Spinal cord (tissue), 10 donors: ENCODE measurements at places on chromosomes 3 and 15. TPM values are rescaled to one million over a fixed set of nuclear protein-coding genes. Genes with fewer than 3 reads are reported as not detected.

The FGD5 gene
- total RNA-seq, result 21.9 TPM

The OSBPL10 gene
- total RNA-seq, result 6.2 TPM

The NANOGP8 gene
- total RNA-seq, result not detected

The DGKG gene
- 5.6 TPM for total RNA-seq

The IL5RA gene
- total RNA-seq, result 5.7 TPM

The NEIL1 gene
- 41.3 TPM for total RNA-seq

The SGO1 gene
- 4.6 TPM for total RNA-seq

The PLSCR5 gene
- 2.9 TPM for total RNA-seq

The DUOXA2 gene
- not detected for total RNA-seq

The CP gene
- total RNA-seq, result 1.7 TPM

- DNase-seq, result no peak
These were observed 33.5 kb upstream of the MFSD1 start for GRCh38 chr3:158768361-158768787.

GRCh38 chr15:38564557-38565286 is at the start of gene RASGRP1:
RASGRP1 (minus strand) TSS chr15:38564814; CDS start chr15:38564628, 186 bp downstream.
- DNase-seq, result no peak

DNA sequence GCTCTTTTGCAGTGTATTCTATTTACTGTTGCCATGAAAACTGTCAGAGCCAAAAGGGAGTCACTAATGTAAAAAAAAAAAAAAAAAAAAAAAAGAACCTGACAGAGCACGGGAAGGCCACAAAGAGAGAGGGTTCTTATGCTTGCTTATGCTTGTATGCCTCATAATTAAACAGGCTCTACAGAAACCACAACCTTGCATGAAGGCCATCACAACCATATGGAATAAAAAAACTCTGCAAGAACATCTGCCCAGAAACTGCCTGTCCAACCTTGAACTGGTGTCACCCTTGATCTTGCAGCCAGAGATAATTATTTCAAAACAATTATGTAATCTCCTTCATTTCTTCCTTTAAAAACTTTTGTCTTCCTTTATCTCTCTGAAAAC is 50.1 kb downstream of the CFAP20DC start:
- no peak for DNase-seq

- DNase-seq, result no peak
These were observed 69.5 kb upstream of the NEO1 start for GRCh38 chr15:72982714-72983113.

DNA sequence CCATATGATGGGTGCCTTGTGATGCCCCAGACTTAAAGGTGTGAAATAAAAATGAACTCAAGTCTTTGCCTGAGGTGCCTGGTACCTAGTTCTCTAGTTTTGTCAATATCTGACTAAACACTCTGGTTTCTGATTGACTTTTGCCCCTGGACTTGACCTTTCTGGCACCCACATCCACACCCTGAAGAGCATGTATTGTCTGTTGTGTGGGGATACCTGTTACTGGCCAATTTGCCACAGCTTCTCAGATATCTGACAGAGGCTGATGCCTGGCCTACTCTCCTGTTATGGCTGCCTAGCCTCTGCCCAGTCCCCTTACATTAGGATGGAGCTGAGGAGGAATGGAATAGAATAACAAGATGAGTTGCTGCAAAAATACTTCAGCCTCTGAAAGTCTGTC is 3.6 kb downstream of the ZBTB38 start:
- DNase-seq, result no peak

DNA sequence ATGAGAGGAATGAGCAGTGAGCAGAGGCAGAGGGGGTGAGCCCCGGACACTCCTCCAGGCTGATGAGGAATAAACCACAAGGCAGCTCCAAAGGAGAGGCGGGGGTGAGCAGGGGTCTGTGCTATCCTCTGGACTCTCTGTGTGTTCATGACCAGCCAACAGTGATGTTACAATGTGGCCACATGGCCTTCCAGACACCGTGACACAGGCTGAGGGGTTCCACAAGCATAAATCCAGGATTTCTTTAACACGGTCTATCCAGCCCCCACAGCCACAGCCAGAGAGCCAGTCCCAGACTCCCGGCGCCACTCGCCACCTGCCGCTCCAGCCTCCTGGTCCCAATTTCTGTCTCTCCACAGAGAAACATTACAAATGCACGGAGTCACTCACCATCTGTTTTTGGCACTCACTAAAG is 24.4 kb downstream of the XXYLT1 start:
- DNase-seq, result no peak

- peak; percentile 19 for DNase-seq
These were observed 68.5 kb downstream of the TMCC1 start for GRCh38 chr3:129824926-129825541.

- no peak for DNase-seq
These were observed 27.3 kb upstream of the GPR160 start for GRCh38 chr3:170010498-170010897.

- DNase-seq, result peak; percentile 40
These were observed 47.1 kb downstream of the HRH1 start for GRCh38 chr3:11201251-11202019.

- no peak for DNase-seq
These were observed 5.9 kb upstream of the FMN1 start for GRCh38 chr15:33200444-33200843.

DNA sequence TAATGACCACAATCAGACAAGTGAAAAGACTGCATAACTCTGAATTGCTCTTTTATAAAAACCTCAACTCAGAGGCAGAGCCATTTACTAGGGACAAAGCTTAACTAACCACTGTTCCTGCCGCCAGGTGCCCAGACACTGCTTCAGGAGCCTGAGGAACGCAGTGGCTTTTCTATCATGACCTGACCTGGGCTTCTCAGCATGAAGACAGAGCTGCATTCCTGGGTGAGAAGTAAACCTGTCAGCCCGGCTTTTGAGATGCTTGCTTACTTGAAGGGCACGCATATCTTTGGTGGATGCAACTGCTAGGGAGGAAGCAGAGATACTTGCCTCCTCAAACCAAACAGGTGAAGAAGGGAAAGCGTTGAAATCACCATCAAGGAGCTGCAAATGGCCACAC is 7.9 kb downstream of the LRRC31 start:
- no peak for DNase-seq

- DNase-seq, result no peak
These were observed 115.3 kb downstream of the PLCH1 start for GRCh38 chr3:155629556-155629955.

DNA sequence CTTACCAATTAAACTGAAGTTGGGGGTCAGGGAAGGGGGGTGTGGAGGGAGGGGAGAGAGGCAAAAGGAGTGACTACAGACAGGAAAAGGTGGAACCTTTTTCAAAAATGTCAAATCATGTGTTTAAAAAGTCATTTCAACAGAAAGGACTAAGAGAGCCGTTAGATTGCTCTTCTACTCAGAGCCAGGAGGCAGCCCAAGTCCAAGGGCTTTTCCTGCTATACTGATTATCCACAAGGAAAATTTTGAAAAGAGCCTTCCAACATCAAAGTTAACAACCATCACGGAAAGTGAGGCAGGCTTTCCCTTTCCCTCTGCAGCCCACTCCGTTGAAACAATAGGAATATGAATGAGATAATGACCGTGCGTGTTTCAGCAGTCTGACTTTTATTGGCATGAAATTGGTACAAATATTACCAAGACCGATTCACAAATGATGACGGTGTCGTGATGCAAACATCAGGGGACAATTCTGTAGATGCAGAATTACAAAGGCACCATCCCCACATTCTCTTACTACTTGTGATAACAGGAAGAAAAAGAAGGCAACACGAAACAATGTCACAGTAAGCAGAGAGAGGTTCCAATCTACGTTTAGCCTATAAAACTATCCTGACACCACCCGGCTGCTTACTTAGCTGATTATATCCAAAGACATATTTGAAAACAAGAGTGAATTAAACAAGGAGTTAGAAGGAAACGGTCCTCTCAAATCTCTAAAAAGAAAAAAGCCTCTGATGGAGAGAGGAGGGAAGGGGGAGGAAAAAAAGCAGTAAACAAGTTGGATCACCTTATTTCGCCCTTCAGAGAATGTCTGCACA is 453.7 kb downstream of the FOXP1 start:
- DNase-seq, result peak; percentile 54

GRCh38 chr3:113649174-113649845 is 47.1 kb downstream of the USF3 start:
- DNase-seq, result no peak

DNA sequence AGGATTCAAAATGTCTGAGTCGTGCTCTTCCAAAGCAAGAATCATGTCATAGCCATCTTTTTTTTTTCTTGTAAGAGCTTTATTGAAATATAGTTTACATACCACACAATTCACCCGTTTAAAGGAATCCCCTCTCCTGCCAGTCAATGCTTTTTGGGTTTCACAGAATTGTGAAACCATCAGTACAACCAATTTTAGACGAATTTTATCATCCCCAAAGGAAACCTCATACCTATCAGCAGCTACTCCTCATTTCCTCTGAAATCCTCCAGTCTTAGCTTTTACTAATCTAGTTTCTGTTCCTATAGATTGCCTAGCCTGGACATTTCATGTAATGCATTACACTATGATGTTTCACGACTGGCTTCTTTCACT is 39.6 kb downstream of the ADIPOQ start:
- DNase-seq, result peak; percentile 19

GRCh38 chr15:36365963-36366362 is 213.5 kb upstream of the CDIN1 start:
- DNase-seq, result no peak

- DNase-seq, result peak; percentile 48
These were observed 26.2 kb downstream of the ZBED2 start for GRCh38 chr3:111568911-111569310.

- DNase-seq, result no peak
These were observed 144.5 kb upstream of the BCL6 start for GRCh38 chr3:187889601-187890404.

DNA sequence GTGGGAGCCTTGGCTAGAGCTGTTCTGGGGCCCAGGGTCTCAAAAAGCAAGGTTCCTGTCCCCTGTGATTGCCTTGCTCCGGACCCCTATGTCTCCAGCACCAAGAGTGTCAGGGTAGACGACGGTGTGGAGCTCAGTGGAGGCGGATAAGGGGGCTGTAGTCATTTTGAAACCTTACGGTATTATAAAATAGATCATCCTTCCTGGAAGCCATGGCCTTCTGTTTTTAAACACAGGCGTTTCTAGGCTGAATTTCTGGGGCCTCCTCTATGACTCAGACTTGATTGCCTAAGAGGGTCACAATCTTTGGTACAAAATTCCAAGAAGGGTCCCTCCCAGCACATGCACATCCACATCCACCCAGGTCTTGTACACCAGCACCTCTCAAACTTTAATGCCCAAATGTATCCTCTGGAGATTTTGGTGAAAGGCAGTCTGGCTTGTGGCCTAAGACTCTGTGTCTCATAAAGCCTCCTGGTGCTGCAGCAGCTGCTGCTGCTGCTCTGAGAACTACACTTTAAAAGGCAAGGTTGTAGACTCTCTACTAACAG is 70.5 kb upstream of the XCR1 start:
- DNase-seq, result no peak

GRCh38 chr3:68988740-68989139 is 24.7 kb downstream of the EOGT start:
- no peak for DNase-seq

- DNase-seq, result no peak
These were observed 72.7 kb downstream of the FBLN2 start for GRCh38 chr3:13621381-13622221.

DNA sequence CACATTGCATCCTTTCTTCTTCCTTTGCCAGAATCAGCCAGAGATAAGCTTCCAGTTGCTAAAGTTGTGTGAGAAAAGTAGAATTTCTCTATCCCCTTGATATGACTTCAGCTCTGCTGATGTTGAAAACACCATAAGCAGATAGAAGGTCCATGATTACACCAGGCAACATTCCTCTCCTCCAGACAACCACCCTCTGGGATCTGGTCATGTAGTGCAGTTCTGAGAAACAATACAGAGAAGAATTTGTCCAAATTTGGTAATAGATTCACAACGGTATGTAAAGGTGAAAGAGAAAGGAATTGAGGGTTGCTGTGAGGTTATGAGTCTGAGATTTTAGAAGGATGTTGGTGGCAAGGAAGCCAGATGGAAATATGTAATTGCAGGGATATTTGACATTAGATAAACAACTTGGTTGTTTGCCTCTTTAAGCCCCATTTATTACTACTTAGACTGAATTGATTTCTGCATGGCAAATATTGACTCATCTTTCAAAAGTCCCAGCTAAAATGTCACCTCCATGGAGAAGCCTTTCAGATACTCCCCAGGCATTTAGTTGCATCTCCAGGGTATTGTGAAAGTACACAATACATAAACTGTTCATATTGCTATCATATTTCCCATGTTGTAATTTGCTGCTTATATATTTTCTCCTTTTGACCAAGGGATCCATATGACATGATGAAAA is 134.9 kb downstream of the GAP43 start:
- DNase-seq, result no peak

GRCh38 chr3:18046131-18046915 is 303.9 kb upstream of the TBC1D5 start:
- no peak for DNase-seq
